Mammary epithelial cell (primary cell): ENCODE measurements at places on chromosomes 7 and 10. TPM values are rescaled to one million over a fixed set of nuclear protein-coding genes. Genes with fewer than 3 reads are reported as not detected.

DNA sequence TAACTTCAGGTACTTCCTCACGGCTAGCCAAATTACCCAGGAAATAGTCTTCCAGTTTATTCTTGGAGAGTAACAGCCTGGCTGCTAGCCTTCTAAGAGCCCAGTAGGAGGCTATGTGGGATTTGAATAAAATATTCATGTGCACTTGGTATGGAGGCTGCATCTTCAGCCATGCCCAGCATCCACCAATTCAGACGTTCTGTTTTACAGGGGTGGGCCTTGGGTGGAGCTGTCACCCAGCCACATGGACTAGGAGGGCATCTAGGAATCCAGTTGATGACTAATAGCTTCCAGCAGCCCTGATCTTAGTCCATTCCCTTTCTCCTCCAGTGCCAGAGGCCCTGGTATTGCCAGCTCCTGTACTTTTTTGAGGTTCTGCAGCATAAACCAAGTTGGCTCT, 66.3 kb upstream of the ZRANB1 start:
- DNase-seq, result peak; percentile 50

DNA sequence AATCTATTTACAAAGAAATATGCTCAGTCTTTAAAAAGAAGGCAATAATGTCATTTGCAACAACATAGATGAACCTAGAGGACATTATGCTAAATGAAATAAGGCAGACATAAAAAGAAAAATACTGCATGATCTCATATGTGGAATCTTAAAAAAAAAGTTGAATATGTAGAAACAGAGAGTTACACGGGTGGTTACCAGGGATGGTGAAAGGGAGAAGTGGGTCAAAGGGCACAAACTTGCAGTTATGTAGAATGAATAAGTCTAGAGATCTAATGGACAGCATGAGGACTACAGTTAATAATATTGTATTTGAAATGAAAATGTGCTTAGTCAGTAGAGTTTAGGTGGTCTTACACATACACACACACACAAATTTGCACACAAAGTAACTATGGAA, 88.2 kb upstream of the CCDC71L start:
- DNase-seq, result no peak

GRCh38 chr10:23968301-23968700, 240.6 kb upstream of the KIAA1217 start:
- peak; percentile 49 for DNase-seq

- no peak for DNase-seq
Measured at GRCh38 chr7:36942025-36942424, 217.7 kb upstream of the AOAH start.

DNA sequence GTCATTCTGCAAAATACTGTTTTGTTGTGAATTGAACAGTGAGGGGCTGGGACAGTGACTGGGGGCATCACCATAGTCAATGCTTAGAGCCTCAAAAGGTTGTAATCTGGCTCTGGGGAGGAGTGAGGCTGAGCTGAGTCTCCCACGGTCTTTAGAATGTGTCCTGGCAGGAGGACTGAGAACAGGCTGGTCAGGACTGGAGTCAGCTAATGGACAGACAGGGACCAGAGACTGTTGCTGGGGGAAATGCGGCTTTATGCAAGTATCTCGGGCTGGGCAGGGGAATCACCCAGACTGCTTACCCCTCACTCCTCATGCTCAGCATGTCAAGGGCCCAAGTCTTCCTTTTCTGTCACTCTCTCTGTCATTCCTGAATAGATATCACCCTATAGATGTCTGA, 346.5 kb downstream of the TYW1 start:
- DNase-seq, result no peak

DNA sequence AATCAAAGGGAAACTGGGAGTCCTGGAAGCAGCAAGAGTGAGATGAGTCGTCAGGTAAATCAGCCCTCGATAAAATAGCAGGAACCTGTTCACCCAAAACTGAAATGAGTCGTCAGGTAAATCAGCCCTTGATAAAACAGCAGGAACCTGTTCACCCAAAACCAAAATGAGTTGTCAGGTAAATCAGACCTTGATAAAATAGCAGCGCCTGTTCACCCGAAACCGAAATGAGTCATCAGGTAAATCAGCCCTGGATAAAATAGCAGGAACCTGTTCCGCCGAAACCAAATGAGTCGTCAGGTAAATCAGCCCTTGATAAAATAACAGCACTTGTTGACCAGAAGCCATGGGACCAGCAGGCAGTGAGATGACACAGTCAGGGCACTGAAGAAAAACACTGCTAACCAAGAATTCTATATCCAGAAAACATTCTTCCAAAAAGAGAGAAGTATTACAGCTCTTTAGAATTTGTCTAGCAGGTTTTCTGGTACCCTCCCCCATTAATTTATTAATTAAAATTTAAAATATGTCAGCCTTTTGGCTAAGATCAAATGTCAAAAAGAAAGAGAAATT, 3.4 kb upstream of the CYP2E1 start:
- DNase-seq, result peak; percentile 82

- no peak for DNase-seq
Measured at GRCh38 chr7:152984421-152984820, 224.9 kb downstream of the ACTR3B start.

DNA sequence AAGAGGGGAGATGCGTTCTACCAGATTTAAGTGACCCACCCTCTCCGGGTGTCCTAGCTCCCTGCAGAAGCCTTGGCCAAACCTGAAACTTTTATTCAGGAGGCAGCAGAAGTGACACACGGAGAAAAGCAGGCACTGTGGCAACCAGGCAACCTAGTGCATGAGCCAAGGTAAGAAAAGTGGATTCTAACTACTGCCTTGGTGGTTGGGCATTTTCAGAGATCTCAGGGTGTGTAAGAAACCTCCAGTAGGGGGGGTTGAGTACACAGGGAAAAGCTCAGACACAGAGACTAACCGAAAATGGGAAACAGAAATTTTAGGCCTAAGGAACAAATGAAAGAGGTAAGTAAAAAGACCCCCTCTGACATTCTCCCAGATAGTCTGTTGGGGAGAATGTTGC, 645.7 kb downstream of the ANKRD7 start:
- peak; percentile 32 for DNase-seq

DNA sequence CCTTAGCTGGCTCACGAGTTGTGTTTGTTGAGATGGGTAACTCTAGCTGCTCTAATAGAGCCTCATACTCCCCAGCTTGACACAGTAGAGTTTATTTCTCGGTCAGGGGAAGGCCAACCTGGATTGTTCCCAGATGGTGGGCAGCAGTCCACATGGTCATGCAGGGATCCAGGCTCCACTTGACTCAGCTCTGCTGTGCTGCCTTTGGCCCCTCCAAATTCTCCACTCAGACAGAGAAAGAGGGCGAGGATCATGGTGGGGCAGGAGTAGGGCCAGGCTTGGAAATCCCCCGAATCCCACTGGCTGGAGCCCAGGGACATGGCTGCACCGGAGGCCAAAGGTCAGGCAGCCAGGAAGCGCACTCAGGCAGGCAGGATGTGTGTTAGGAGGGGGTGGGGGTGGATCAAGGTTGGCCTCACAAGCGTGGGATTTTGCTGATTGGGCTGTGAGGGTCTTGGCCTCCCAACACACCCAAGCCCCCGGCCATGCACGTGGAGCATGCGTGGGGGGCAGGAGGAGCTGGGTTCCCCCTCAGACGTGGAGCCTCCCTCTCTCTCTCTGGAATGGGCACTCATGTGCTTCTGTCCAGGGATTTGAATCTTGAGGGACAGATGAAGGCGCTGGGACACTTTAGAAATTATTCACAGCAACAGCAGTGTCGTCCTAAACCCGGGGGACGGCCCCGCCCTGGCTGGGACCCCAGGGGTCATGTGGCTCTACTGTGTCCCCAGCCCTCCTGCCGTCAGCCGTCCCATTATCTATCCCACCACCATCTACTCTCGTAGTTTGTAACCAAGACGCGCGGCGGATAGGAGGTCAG, 44.8 kb downstream of the PDGFA start:
- DNase-seq, result no peak

- DNase-seq, result no peak
Measured at GRCh38 chr10:117544711-117545140, 2.2 kb downstream of the EMX2 start.

DNA sequence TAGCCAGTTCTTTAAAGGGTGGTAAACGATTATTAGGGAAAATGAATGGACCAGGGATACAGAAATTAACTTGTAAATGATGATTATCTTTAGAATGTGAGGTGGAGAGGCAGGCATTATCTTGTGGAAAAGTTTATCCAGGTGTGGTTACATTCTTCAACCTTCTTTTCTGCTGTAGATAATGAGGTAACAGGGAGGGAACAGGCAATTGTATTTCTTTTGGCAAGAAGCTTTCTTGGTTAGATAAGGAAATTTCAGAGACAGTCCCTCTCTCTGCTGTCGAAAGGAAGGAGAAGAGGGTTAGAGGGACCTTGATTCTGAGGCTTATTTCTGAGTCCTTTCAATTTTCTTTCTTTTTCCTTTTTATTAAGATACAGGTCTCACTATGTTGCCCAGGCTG, 32.1 kb downstream of the MRPL32 start:
- DNase-seq, result no peak

DNA sequence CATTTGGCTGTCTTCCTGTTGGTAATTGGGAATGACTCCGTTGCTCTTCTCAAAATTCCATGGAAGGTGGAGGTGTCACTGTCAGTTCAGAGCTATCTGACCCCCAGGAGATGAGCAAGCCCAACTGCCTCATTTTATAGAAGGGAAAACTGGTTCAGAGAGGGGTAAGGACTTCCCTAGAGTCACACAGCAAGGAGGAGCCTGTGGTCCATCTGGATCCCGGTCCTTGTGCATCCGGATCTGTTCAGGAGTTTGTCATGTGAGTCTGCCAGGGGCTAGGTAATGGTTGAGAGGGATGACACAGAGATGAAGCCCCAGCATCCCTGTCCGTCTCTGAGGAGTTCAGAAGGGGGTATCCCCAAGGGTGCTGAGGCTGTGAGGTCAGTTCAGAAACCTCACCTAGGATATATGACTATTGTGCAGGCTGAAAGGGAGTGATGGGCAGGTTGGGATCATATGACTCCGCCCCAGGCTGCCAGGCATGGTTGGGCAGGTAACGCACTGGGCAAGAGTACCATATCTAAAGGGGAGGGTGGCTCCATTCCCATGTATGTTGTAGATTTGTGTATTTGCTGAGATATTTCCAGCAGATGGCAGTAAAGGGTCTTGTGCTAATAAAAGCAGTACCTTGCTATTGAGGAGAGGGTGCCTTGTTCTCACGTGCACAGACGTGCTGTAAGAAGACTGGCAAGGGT, 16.0 kb upstream of the SLC29A3 start:
- DNase-seq, result peak; percentile 48

GRCh38 chr7:105289704-105290103, 99.0 kb downstream of the SRPK2 start:
- DNase-seq, result no peak

DNA sequence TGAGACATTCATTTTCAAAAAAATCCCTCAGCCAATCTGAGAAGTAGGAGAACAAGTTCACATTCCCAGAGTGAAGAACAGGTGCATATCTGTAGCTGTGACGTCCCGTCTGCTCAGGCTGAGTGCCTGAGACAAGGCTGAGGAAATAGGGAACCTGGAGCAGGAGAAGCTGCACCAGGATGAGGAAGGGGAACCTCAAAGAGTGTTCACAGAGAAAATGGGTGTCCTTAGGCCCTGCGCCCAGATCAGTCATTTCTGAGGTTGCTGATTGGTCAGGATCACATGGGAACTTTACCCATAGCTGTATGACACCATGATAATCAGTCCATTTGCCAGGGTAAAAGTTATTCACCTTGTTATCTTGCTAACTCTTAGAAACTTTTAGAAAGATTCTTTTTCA, 34.2 kb upstream of the TARP start:
- DNase-seq, result no peak

GRCh38 chr7:152103066-152103465, 77.6 kb downstream of the GALNT11 start:
- no peak for DNase-seq

- DNase-seq, result no peak
Measured at GRCh38 chr7:75658369-75658768, 80.4 kb downstream of the HIP1 start.

DNA sequence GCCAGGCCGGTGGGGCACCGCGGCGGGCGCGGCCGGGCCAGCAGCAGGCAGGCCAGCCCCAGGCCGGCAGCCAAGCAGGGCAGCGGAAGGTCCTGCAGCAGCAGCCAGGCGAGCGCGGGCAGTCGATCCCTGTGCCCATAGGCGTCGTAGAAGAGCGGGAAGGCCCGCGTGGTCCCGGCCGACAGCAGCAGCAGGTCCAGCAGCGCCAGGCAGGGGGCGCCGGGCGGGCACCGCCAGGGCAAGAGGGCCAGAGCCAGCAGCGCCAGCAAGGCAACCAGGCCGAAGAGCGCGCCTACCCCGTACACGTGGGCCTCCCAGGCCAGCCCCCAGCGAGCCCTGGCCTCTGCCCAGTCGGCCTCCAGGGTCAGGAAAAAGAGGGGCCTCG, 8.4 kb upstream of the RBM28 start:
- no peak for DNase-seq

DNA sequence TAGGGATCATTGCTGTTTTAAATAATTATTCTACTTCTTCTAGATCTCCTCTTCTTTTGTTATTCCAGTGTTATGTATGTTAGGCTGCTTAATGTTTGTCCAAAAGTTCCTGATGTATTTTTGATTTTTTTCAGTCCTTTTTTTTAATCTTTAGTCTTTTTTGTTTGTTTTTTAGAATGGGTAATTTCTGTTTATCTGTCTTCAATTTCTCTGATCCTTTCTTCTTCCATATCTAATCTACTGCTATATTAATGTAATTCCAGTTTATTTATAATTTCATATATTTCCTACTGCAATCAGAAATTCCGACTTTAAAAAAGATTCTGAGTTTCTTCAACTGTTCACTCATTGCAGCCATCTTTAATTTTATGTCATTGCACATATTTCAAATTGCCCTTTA, 452.8 kb upstream of the POT1 start:
- no peak for DNase-seq

Gene ARHGAP22
- 10.1 TPM for polyA plus RNA-seq

Gene ANXA8L1
- 332 TPM for polyA plus RNA-seq

Gene SRPK2
- polyA plus RNA-seq, result 17.1 TPM

Gene ATG9B
- 0.14 TPM for polyA plus RNA-seq

Gene HECW1
- not detected for polyA plus RNA-seq

Gene CLIP2
- 7.2 TPM for polyA plus RNA-seq

Gene C10orf53
- polyA plus RNA-seq, result not detected

Gene TAS2R41
- not detected for polyA plus RNA-seq

Gene SP8
- polyA plus RNA-seq, result 0.10 TPM
